ENCODE measurements at places on chromosomes 12 and 14.
A peak's percentile ranks its signal among the peaks of the same experiment; 100 is the strongest.

DNA sequence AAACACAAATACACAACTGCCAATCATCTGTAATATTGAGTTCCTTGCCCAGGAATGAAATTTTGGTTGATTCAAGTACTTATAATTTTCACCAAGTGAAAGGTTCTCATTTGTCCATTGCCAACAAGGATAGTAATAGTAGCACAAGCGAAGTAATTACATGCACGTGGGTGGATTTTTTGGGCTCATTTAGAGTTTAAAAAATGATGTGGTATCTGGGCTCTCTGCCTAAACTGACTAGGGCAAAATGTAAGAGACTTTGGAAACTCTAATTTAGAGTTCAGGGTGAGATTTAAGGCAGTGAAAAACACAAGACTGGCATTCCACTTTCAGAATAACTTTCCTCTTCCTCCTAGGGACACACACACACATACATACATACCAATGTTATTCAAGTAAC lies 111.7 kb downstream of the MYRFL start:
- DNase-seq: no peak

DNA sequence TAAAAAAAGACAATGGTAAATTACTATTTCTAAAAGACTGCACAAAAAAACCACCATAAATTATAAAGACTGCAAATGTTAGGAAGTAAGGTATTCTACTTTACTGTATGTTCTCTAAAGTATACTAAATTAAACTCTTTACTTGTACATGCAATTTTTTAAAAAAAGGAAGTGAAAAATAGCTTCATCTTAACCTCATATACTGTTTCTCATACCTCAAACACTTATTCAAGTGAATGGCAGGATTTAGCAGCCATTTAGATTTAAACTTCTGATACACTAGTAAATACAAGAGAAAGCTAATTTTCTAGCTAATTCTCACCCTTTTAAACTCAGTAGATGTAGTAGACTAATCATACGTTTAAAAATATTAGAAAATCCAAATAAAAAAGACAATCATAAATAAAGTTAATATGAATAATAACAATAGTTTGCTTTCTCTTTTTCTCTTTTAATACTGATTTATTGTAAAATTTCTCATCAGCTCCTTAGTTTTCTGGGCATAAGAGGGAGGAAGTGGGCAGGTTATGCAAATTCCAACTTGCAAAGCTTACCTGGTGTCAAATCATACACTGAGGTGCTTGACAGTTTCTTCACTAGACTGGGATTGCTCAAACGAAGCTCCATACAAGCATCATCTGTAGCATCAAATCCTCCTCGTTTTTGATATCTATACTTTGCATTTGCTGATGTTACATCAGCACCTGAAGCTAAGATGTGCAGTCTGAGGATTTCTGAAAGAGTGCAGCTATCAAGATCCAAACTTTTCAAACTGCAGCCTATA lies 71.0 kb upstream of the CFL2 start:
- DNase-seq: no peak

- DNase-seq: no peak
Measured at GRCh38 chr12:109877504-109878246, 2.7 kb downstream of the GLTP start.

GRCh38 chr12:13230500-13230899 lies 34.0 kb downstream of the EMP1 start:
- no peak for DNase-seq

GRCh38 chr12:107536613-107537012 lies 149.0 kb upstream of the PWP1 start:
- peak; percentile 28 for DNase-seq

GRCh38 chr12:104605685-104606084 lies 148.9 kb downstream of the CHST11 start:
- DNase-seq: peak; percentile 58

DNA sequence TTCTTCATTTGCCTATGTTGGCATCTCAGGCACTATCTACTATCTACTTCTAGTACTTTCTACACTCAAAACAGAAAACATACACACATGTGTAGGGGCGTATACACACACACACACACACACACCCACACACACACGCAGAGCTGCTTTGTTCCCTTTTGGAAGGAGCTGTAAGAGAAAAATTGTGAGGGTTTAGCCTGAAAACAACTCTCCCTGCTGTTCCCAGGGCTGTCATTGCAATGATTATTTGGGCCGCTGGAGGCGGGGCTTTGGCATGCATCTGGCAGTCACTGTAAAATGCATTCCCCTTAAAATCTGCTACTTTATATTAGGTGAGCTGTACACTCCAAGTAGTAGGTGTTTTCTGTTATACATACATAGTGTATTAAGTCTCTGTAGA lies 29.1 kb upstream of the SLC38A2 start:
- peak; percentile 66 for DNase-seq

GRCh38 chr12:29146196-29146595 lies 2.9 kb upstream of the FAR2 start:
- DNase-seq: no peak

DNA sequence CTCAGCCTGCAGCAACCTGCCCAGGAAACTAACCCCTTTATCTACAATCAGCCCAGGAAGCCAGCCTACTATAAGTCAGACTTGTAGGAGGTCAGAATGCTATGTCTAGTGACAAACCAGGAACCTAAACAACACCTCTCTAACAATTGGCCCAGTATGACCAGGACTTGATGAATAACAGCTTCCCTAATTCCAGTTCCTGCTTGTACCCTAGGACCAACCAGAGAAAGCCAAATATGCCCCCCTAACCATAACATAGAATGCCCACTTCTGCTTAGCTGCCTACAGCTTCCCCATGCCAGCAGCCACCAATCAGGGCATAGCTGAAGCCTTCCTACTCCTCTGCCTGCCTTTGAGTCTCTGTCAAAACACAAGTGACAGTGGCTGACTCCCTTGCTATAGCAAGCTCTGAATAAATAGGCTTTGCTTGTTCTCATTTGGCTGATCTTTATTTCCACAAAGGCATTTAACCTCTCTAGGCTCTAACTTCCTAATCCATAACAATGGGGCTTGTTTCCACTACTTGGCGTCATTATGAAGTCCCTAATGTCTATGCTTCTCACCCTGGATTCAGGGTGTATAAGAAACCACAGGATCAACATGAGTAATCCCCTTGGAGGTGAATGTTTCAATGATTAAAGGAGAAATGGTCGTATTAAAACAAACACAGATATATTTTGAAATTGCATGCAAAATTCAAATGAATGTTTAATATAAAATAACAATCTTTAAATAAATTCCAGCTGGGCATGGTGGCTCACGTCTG lies 220.2 kb downstream of the ANO6 start:
- no peak for DNase-seq

- no peak for DNase-seq
Measured at GRCh38 chr12:58140395-58140794, 199.0 kb downstream of the ATP23 start.

DNA sequence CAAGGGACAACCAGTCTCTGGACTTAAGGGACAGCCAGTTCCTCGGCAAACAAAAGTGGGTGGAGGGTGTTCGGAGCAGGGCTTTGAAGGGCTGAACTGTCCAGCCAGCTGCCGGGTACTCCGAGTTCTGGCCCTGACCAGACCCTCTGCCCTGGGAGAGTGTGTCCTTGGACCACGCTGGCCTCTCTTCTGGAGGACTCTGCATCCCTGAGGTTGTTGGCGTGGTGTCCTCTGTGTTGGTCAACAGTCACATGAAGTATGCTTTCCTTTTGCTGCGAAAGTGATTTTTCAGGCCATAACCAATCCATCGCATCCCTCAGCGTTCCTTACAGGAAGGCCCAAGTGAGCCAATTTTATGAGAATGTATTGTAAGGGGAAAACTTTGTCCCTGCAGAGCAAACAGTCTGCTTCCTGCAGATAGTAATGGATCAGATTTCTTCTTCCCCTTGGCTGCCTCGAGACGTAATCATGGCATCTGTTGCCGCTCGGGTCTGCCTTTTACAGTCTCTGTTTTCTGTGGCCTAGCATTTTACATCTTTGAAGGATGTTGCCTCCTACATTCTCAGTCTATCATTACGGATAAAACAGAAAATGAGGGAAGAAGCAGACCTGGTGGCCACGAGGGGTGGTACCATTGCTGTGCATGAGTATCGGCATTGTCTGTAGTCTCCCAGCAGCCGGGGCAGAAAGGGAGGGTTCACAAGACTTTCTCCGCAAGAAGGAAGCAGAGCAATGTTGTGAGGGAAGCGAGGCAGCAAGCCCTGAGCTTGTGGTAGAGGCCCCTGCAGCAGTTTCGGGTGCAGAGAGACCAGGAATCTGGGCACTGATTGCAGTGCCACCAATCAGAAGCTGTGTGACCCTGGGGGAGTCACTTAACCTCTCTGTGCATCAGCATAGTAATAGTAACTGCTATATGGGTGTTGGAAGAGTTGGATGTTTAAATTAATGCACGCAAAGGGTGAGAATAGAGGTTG lies 47.4 kb downstream of the SMIM41 start:
- peak; percentile 69 for DNase-seq

DNA sequence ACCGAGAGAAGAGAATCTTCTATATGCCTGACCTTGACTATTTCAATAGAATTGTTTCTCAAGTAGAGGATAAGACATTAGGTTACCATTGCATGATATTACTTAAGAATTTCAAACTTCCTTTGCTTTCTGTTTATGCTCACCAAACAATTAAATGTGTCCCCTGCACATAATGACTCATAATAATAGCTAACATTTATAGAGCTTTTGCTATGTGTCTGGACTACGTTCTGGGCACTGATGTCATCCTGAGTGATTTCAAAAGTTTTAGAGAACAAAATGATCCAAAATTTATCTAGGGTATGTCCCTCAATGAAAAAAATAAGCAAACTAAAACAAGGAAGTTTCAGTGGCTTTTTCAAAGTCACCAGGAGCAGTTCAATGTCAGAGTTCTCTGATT lies 38.8 kb downstream of the SLC15A5 start:
- DNase-seq: no peak

DNA sequence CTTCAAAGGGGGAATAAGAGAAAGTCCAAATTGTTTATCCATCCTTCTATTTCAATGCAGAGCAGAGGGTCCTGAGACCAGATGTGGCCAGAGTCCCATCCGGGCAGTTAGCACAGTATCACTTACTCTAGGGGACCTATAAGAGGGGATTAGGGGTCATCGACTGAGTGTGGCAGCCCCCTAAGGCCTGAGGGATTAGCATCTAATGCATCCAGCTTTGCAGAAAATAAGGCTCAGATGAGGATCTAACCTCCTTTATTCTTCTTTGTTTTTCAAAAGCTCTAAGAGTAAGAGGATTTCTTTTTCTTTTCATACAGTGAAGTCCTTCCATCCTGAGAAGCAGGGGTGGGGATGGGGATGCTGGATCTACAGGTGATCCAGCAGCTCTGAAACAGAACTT lies 43.5 kb downstream of the NEUROD4 start:
- DNase-seq: no peak

DNA sequence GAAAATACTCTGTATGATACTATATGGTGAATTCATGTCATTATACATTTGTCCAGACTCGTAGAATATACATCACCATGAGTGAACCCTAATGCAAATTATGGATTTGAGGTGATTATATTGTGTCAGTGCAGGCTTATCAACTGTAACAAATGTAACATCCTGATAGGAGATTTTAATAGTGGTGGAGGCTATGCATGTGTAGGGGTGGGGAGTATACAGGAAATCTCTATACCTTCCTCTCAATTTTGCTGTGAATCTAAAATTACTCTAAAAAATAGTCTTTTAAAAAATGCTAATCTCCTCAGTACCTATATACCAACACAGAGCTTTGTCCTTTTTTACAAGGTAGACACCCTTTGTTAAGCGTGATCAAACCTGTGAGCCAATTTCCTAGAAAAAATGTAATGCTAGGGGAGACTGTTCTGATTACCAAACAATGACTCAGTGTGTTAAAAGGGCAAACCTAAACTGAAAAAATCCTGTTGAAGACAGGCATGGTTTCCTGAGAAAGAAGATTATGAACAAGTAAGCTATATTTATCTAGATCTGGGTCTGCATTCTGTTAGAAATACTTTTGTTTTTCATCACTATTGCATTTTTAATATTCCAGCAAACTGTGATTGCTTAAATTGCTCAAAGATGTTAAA lies 170.9 kb downstream of the DUSP6 start:
- DNase-seq: peak; percentile 91

DNA sequence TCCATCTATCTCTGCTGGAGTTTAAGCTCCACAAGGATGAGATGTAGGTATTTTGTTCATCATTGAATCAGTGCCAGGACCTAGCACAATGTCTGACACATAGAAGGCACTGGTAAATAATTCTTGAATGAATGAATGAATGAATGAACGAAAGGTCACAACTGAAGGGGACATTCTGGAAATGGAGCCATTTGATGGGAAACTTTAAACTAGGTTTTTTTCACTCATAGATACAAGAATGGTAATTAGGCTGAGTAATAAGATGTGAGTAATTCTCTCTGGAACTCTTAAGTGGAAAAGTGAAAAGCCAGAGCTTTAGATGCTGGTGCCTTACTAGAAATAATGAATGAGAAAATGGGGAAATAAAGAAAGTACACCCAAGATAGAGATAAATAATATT lies 44.3 kb downstream of the SCN8A start:
- DNase-seq: no peak

DNA sequence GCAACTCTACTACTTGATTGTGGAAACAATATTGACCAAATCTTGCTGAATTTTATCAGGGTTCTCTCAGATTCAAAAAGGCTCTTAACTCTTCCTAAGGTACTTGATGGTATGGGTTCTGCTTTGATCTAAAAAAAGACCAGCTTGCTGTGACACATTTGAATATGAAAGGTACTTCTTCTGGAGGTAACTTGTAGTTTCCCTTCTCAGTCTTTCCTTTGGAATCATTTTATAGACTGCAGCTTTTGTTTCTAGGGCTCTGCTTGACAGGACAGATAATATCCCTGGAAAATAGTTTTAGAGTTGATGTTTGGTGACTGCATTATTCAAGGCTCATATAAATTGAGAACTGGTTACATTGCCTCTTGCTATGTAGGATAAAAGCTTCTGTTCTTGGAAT lies 251.9 kb downstream of the FUT8 start:
- no peak for DNase-seq
